HuH-7.5 (cell line): ENCODE measurements at places on chromosomes 2 and 18.
A peak's percentile ranks its signal among the peaks of the same experiment; 100 is the strongest.

DNA sequence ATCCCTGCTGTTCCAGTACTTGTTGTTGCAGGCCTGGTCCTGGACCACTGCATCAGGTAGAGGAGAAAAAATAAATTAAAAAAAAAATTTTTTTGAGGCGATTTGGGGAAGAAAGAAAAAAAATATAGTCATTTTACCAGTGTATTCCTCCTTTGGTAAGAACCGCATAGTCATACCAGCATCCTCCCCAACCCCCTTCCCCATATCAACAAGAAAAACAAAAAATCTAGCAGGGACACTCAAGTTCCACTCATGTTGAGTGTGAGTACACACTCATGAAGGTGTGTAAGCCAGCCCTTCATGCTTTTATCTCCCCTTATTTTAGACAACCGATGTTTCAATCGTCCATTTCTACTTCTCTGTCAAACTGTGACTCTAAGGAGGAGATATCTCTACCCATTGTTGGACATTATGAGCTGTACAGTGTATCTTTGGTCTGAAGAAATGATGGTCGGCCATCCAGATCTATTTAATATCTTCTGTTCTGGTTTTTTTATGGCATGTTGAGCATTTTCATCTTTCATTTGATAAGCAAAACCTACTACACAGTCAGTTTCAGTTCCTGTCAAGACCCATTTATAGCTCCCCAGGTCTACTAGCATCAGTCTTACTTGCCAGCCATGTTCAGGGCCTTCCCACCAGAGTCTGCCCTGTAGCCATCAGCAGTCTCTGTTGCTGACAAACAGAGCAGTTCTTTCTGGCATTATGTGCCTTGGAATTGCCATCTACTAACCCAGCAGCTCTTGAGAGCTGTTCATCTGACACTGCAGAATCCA is 20.0 kb downstream of the ELP2 start:
- no peak for DNase-seq

- DNase-seq = no peak
Measured at GRCh38 chr2:158722266-158723105, 72.6 kb upstream of the DAPL1 start.

DNA sequence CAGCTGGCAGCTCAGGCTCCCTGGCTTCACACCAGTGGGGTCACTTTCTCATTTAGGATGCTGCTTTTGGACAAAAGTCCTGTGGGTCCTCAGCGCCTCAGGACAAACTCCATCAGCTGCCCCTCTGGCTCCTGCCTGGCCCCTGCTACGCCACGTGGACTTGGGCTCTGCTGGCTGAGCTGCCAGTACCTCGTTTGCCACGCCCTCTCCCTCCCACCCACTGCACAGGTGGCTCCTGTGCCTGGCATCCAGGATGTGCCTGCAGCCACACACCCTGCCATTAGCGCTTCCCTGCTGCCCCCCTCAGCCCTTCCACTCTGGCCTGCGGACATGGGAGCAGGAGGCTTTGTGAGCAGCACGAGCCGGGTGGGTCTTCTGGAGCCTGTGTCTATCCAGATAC is 118.9 kb downstream of the ZNF236 start:
- DNase-seq = no peak

- no peak for DNase-seq
Measured at GRCh38 chr2:178296394-178297090, 102.2 kb downstream of the OSBPL6 start.

GRCh38 chr2:143529118-143529720 is 400.0 kb downstream of the ARHGAP15 start:
- no peak for DNase-seq

DNA sequence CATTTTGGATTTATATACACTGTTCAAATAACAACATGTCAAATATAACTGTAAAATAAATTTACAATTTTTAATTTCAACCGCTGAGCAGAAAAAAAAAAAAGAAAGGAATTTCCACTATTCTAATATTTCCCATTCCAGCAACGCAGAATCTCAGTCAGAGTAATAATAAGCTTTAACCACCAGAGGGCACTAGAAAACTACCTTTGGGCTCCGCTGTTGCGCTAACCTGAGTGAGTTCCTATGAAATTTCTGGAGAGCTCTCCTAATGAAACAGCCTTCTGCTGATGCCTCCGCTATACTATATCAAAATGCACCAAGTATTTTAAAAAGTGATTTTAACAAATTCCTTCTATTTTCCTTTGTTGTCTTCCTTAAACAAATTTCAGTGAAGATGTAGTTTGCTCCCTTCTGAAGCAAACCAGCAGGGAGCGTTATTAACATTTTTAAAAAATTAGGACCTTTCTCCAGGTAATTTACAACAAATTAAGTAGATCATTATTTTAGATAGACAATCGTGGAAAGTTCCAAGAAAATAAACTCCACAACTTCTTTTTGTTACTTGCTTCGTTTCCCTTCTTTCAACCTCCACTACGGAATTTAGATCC is 23.0 kb downstream of the ERMN start:
- peak; percentile 27 for DNase-seq

DNA sequence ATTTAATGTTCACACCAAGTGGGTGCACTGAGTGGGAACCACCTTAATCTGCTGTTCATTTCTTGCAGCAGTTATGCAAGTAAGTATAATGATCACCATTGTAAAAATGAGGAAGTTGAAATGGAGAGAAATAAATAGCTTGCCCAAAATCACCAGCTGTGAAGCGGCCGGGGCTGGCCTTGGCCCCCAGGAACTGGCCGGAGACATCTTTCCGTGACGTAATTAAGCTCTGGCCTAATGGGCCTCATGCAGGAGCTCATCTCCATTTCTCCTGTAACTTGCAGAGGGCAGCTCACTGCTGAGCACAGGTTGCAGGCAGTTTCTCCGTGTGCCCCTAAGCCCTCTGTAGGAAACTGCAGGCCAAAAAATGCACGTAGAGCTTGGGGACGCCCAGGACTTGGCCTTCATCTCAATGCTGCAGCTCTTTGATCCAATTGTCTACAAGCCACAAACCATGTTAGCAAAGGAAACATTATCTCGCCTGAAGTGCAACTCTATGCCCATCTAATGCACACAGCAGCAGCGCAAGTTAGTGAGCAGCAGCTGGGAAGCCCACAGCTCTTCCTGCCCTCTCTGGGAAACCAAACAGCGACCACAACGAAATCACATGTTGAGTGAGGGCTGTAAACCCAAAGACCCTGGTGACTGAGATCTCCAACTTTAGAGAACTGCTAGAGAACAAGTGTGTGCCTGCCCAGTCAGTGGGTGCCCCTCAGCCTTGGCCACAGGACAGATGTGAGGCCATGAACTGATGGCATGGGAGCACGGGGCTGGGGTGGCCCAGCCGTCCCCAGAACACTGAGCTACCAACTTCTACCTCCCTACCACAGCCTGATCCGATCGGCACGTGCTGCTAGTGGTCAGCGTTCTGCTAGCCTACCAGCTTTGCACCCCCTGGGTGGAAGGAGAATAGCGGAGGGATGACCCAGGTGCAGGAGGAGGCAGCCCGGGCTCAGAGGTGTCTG is 28.8 kb downstream of the APCDD1 start:
- no peak for DNase-seq

DNA sequence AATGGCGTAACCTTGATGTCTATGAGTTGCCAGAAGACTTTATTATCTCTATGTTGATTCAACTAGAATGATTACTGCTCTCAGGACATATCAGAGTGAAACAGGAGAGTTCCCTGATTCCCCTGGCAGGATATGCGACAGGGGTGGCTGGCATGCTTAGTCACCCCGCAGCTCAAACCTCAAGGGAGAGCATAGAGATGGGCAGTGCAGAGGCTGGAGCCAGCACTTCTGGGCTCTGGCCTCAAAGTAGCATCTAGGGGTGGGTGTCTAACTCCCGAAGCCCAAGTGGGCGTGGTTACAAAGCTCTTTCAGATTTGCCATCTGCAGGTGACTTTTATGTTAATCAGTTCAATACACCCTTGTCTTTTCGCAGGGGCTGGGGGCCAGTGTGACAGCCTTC is 391.6 kb downstream of the ADCYAP1 start:
- DNase-seq = no peak

DNA sequence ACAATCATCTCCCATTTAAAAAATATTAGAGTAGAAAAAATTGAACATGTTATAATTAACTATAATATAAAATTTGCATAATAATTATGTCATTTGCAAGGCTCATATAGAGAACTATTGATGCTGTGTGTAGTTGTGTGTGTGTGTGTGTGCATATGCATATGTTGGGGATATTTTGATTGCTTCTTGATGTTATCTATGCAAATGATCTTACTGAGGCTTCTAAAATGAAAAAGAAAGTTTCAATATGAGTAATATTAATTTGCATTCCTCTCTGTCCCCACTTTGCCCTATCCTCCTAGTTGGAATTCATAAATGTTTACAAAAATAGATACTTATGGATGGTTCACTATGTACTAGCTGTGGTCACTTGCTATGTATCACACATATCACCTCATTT is 523.3 kb downstream of the TRIB2 start:
- no peak for DNase-seq

DNA sequence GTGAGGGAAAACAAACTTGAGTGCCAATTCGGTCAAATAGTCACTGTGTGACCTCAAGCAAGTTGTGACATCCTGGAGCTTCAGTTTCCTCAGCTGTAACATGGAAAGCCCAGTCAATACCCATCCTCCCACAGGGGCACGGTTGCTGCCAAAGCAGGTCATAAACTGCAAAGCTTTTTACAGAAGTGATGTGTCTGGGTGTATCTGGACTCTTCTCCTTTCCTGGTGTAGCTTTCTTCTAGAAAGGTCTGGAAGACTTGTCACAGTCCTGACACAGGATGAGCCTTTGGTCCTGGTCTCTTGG is 4.2 kb upstream of the AFF3 start:
- no peak for DNase-seq

DNA sequence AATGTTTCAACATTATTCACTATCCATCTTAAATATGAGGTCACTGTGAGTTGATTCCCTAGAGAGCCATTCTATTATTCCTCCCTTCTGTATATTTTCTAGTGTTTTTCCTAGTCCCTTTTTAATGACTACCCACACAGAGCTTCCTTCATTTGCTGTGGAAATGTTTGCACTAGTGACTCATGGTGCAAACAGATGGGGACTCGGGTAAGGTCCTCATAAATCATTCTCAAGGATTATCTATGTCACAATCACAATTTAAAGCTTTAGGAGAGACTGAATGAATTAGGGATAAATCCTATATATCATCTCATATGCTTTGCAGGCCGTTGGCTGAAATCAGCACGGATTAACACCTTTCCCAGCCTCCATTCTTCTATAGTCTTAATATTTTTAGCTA is 159.6 kb downstream of the DCC start:
- DNase-seq = no peak
